ENCODE measurements at places on chromosomes 4 and X.

- DNase-seq: no peak
These were observed 138.8 kb downstream of the AREG start for GRCh38 chr4:74583757-74584156.

GRCh38 chrX:31323658-31324057 lies 251.8 kb upstream of the FTHL17 start:
- DNase-seq: no peak

GRCh38 chrX:23525531-23525930 lies 141.8 kb upstream of the PRDX4 start:
- no peak for DNase-seq

- DNase-seq: no peak
These were observed 2.8 kb downstream of the CENPU start for GRCh38 chr4:184731056-184731455.

GRCh38 chr4:121800961-121801714 lies at the start of gene EXOSC9:
TSS of gene EXOSC9 (plus strand) at chr4:121801323. CDS start at chr4:121801425, 102 bp downstream.
- peak; percentile 85 for DNase-seq

DNA sequence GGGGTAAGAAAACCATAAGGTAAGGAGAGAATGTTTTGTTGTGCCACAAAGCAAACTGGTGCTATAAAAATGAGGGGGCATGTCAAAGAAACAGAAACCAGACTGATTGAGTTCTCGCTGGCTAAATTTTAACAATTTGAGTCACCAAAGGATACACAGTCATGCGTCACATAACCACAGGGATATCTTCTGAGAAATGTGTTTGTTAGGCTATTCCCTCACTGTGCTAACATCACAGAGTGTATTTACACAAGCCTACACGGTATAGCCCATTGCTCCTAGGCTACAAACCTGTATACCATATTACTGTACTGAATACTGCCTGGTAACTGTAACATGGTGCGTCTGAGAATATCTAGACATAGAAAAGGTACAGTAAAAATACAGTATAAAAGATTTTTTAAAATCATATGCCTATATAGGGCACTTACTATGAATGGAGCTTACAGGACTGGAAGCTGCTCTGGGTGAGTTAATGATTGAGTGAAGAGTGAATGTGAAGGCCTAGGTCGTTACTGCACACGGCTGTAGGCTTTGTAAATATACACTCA lies 50.1 kb downstream of the FBXW7 start:
- DNase-seq: no peak

DNA sequence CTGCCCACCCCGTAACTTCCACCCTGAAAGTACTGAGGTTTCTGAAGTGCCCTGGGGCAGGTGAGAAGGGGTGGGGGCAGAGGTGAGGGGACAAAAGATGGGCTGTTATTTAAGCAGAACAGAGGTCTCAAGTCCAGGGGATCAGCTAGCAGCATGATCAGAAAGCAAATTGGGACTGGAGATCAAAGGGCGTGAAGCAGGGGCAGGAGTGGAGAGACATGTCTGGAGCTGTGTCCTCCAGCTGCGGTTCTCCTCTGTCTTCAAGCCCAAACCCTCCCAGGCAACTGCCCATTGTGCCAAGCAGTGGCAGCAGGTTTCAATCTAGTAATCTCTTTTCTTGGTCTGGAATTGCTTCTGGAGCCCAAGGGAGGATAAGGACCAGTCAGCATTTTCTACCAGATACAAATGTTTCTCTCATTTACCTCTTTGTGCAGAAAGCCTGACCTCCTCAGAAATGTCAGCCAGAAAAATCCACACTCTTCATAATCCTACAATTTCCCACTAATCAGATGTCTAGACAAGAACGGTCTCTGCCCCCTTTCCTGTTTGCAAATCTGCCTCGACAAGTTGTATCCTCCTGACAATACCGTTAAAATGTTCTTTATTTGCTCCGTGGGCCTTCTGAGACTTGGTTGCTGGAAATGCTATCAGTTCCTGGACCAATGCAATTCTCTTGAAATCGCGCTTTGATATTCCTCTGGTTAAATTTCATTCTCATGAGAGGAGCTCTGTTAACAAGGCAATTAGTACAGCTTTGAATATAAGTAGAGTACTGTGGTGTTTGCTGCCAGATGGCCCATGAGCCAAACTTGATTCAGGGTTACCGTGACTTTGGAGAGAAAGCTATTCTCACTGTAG lies 23.2 kb upstream of the RASL11B start:
- no peak for DNase-seq

GRCh38 chr4:10605031-10605430 lies 79.5 kb downstream of the CLNK start:
- no peak for DNase-seq

DNA sequence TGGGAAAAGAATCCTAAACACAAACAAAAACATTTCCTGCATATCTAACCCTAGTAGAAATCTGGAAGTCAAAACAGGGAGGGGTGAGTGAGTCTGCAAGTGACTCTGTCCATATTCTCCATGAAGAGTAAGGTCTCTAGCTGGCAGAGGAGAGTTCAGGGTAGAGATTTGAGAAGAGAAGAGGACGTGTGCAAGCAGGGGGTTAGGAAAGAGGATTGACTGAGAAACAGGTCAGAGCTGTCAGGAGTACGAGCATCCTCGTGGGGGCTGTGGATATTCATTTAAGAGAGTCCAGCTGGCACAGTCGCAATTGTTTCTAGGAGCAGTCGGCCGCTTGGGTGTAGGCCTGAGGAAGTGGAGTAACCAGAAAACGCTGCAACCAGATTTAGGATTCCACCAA lies 27.9 kb downstream of the PROM1 start:
- no peak for DNase-seq

DNA sequence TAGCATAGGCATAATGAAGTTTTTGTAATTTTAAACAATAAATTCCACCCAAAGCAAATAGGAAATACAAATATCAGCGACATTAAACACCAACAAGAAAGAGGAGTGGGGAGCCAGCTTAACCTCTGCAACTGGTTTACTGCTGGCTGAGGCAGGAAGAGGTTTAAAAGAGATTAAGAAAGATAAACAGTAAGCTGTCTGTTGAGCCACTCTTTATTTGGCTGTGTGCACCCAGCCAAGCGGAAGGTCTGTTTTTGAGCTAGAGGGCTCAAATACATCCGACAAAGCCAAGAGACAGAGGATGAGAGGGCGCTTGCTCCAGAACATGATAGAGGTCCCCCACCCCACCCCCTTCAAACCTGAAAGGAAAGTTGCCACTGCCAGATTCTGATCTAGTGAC lies 191.4 kb downstream of the MGST2 start:
- no peak for DNase-seq

DNA sequence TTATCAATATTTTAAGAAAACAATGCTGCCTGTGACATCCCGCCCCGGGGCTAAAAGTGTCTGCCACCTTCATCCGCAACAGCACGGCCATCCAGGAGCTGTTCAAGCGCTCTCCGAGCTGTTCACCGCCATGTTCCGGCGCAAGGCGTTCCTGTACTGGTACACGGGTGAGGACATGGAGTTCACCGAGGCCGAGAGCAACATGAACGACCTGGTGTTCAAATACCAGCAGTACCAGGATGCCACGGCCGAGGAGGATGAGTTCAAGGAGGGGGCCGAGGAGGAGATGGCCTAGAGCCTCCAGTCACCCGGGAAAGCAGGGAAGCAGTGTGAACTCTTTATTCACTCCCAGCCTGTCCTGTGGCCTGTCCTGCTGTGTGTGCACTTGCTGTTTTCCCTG lies 12.1 kb upstream of the KLHL13 start:
- no peak for DNase-seq
